GM12891 (cell line): ENCODE measurements at places on chromosomes 11 and 22.

DNA sequence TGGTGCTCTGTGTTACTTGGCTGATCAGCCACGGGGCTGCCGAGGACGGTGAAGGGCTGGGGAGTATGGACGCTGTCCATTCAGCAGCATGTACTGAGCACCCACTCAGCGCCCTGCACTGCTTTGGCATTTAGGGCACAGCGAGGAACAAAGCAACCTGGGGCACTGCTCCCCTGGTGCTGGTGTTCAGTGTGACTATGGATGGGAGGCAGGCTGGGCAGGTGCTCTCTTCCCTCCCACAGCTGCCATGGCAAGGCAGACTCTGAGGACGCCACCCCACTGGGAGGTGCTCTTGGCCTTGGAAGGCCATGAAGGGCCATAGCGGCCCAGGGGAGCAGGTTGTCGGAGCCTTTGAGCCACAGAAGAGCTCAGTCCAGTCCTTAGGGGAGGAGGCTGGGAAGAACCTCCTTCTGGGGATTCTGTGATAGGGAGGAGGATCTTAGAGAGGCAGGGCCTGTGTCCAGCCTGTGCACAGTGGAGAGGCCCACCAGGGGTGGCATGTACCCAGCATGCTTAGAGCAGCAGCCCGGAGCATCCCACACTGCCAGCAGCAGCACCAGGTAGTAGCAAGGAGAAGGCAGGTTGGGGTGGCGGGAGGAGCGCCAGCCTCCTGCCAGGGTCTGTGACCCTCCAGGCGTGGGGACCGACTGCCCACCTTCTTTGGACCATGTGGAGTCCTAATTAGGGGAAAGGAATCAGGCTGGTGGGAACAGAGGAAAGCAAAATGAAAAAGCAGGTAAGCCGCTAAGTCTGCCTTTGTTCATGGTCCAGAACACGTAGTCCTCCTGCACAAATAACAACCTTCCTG, 141.8 kb downstream of the MPPED1 start:
- no peak for DNase-seq

- peak; percentile 5 for DNase-seq
Observed at GRCh38 chr11:121059605-121060004, 35.7 kb downstream of the TBCEL start.

GRCh38 chr11:121282886-121283502, 9.6 kb upstream of the SC5D start:
- no peak for DNase-seq

- DNase-seq: no peak
Observed at GRCh38 chr22:47654922-47655491, 892.6 kb downstream of the TBC1D22A start.

DNA sequence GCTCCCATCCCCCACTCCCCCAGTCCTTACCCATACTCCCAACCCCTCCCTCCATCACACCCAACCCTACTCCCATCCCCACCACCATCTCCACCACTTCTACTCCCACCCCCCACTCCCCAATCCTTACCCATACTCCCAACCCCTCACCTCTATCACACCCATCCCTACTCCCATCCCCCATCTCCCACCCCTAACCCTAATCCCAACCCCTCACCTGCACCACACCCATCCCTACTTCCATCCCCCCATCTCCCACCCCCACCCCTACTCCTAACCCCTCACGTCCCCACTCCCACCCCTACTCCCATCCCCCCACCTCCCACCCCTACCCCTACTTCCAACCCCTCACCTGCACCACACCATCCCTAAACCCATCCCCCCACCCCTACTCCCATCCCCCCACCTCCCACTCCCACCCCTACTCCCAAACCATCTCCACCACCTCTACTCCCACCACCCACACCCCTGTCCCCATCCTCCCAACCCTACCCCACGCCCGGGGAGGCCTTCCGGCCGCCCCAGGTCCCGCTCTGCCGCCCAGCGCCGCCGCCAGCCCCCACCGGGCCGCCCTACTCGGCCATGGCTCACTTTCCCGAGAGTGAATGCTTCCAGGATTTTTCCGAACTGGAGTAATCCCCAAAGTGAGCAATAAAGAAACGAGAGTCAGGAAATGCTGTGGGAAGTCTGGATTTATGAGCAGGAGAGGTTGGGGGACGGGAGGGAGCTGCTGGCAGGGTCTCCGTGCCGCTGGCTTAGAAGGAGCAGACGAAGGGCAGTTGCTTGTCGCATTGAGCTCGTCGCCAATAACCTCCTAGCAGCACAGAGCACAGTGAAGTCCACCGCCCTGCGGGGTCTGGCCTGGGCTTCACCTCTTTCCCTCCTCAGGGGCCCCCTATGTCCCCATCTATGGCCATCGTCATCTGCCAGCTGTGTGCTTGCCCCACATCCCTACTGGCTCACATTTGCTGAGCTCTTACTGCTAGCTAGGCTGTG, 4.6 kb downstream of the PRG3 start:
- DNase-seq: no peak

DNA sequence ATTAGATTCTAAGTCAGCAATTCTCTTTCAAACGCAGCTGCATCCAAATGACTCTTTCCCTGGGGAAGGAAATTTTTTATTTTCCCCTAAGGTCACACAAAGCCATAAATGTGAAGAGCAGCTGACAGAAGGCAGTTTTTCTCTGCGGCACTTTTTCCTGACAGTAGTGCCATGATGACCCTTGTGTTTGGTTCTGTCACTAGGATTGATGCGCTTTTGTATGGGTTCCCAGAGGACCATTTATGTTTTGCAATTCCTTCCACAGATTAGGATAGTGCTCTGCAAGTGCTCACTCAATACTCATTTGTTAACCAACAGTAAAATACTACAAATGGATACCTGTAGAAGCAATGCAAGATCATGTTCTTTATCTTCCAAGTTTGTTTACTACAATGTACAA, 359.6 kb upstream of the CTSC start:
- no peak for DNase-seq

DNA sequence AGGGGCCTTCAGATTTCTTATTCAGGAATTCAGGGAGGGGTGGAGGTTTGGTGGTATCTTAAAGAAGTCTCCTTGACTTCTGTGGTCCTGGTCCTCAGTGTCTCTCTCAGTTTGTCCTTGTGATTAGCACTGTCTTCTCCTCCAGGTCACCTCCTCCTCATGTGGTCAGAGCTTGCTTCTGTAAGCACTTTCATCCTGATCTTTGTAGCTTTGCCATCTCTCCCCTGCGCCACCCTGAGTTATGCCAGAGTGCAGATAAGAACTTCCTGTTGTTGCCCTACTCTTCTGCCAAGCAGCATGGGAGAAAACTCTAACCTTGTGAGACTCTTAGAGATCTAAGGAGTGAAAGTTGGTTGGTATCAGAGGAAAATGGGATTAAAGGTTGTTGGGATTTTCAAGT, 30.9 kb downstream of the MICAL2 start:
- DNase-seq: no peak

GRCh38 chr11:8365216-8365941, 101.7 kb upstream of the LMO1 start:
- DNase-seq: no peak

DNA sequence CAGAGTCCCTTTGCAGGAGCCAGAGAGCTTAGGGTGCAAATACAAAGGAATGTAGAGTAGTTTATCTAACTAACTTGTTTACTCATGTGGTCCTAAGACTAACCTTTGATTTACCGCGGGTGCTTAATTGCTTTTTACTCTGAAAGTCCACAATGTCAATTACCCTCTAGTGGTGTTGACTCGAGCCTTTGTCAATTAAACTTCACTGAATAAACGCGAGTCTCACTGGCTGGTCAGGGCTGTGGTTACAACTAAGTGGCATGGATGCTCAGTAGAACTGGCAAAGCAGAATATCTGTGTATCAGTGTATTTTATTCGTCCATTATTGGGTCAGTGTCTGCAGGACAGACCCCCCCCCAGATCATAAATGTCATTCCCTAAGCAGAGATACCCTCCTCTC, 181.7 kb downstream of the OR4C45 start:
- no peak for DNase-seq

- DNase-seq: no peak
Observed at GRCh38 chr22:35310556-35311550, 11.2 kb downstream of the TOM1 start.
